ENCODE measurements at places on chromosomes 5 and 9. TPM values are rescaled to one million over a fixed set of nuclear protein-coding genes. Genes with fewer than 3 reads are reported as not detected.

The IL31RA gene
- 5.8 TPM for total RNA-seq

The INSL4 gene
- not detected for total RNA-seq

The PAX5 gene
- total RNA-seq: not detected

GRCh38 chr5:151896031-151896691 lies 28.5 kb downstream of the GLRA1 start:
- peak; percentile 65 for DNase-seq
- H3K4me3 ChIP-seq: peak overlapping the region; percentile 30
- H3K4me1 ChIP-seq: peaks cover 23% of the 10 kb centered on the region
- peak overlapping the region; percentile 68 for H3K27ac ChIP-seq
- no peaks in the 10 kb centered on the region for H3K36me3 ChIP-seq

GRCh38 chr5:87132696-87133095 lies 135.0 kb upstream of the RASA1 start:
- peaks cover 22% of the 10 kb centered on the region for H3K4me1 ChIP-seq
- peak; percentile 37 for DNase-seq
- no peaks in the 10 kb centered on the region for H3K36me3 ChIP-seq
- H3K27ac ChIP-seq: no peak overlapping the region

GRCh38 chr5:159331093-159331973 lies 1.0 kb upstream of the IL12B start:
- H3K36me3 ChIP-seq: no peaks in the 10 kb centered on the region
- peak; percentile 49 for DNase-seq
- peak overlapping the region; percentile 80 for H3K27ac ChIP-seq

GRCh38 chr9:117247266-117247665 lies 167.6 kb downstream of the ASTN2 start:
- H3K4me1 ChIP-seq: no peaks in the 10 kb centered on the region
- H3K27me3 ChIP-seq: no peaks in the 10 kb centered on the region

GRCh38 chr5:172856336-172856735 lies 22.3 kb downstream of the ERGIC1 start:
- peak overlapping the region; percentile 90 for H3K27ac ChIP-seq
- no peak for DNase-seq
- no peaks in the 10 kb centered on the region for H3K27me3 ChIP-seq
- H3K4me1 ChIP-seq: peaks cover 82% of the 10 kb centered on the region

Measured in MCF 10A (cell line).